ENCODE measurements at places on chromosomes 5 and 9. TPM values are rescaled to one million over a fixed set of nuclear protein-coding genes. Genes with fewer than 3 reads are reported as not detected.
A peak's percentile ranks its signal among the peaks of the same experiment; 100 is the strongest.

DNA sequence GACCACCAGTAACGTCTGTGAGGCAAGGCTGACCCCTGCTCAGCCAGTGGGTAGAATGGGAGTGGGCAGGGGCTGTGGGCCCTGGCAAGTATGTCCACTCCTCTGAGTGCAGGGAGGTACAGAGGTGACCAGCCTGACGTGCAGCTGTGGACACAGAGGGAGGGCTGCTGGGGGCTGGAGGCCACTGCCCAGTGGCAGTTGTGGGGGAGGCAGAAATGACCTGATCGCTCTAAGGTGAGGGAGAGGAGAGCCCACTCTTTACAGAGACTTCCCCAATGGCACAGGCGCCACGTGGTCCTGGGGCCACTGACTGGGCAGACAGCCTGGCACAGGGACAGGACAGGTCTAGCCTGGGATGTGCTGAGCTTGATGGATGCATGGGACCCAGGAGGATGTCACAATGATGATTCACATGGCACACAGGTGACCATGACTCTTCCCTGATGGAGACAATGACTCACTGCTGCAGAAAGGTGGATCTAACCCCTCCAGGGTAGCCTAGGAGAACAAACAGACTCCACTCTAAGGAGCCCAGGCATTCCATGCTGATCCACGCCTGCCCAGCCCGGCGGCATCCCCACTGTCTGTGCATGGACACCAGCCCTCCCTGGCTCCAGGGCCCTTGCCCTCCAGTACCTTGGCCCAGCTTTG, 7.7 kb downstream of the LPCAT1 start:
- no peaks in the 10 kb centered on the region for H3K4me1 ChIP-seq
- no peaks in the 10 kb centered on the region for H3K36me3 ChIP-seq
- peak; percentile 8 for DNase-seq
- no peaks in the 10 kb centered on the region for H3K27me3 ChIP-seq

- no peaks in the 10 kb centered on the region for H3K4me1 ChIP-seq
- no peak for DNase-seq
- H3K27ac ChIP-seq, result no peak overlapping the region
- peaks cover 73% of the 10 kb centered on the region for H3K36me3 ChIP-seq
- H3K27me3 ChIP-seq, result no peaks in the 10 kb centered on the region
- H3K4me3 ChIP-seq, result no peak overlapping the region
These were observed 56.5 kb downstream of the GPR107 start for GRCh38 chr9:130110166-130110565.

DNA sequence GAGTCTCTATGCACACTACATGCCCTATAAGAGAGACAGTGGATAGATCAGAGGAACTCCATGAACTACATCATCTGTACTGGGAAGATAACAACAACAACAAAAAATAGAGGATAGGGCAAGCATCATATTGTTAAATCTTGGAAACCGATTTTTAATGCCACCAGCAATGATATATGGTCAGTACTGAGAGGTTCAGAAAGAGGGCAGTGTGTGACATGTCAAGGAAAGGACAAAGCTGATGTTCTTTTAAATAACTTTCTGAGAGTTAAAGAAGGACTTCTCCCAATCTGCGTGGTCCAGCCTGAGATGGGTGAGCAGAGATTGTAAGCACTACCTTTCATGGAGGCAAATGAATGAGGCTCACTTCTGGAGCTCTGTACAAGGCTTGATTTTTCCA, 62.0 kb upstream of the PHF24 start:
- H3K36me3 ChIP-seq, result no peaks in the 10 kb centered on the region
- no peak overlapping the region for H3K4me3 ChIP-seq
- no peak overlapping the region for H3K27ac ChIP-seq
- peaks cover 15% of the 10 kb centered on the region for H3K27me3 ChIP-seq

Gene ZBTB5
- 6.0 TPM for total RNA-seq

- peaks cover 65% of the 10 kb centered on the region for H3K27me3 ChIP-seq
- H3K27ac ChIP-seq, result peak within 1 kb of the TSS; percentile 41
- H3K4me1 ChIP-seq, result peaks cover 7% of the 10 kb centered on the region
- no peaks in the 10 kb centered on the region for H3K36me3 ChIP-seq
- DNase-seq, result peak; percentile 76
These were observed at the start of gene N4BP3 for GRCh38 chr5:178113141-178113787. Gene N4BP3, plus strand, starts transcription at chr5:178113532. Its CDS starts 6,052 bp downstream, at chr5:178119584.

DNA sequence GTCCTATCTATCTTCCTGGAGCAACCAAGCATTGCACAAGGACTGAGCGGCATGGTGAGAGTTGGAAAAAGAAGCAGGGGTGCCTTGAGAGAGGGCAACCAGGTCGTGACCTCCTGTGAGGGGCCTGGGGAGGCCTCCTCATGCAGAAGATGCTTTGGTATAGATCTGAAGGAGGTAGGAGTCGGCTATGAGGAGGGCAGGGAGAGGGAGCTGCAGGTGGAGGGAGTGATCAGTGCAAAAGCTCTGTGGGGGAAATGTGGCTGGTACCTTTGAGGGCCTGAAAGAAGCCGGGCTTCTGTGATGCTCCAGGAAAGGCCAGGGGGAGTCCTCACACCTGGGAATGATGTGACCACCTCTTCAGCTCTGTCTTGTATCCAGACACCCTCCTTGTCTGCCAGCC, 3.6 kb upstream of the SLC25A48 start:
- no peak overlapping the region for H3K4me3 ChIP-seq
- peaks cover 5% of the 10 kb centered on the region for H3K4me1 ChIP-seq
- H3K27me3 ChIP-seq, result peaks cover 3% of the 10 kb centered on the region
- DNase-seq, result no peak
- no peaks in the 10 kb centered on the region for H3K36me3 ChIP-seq

DNA sequence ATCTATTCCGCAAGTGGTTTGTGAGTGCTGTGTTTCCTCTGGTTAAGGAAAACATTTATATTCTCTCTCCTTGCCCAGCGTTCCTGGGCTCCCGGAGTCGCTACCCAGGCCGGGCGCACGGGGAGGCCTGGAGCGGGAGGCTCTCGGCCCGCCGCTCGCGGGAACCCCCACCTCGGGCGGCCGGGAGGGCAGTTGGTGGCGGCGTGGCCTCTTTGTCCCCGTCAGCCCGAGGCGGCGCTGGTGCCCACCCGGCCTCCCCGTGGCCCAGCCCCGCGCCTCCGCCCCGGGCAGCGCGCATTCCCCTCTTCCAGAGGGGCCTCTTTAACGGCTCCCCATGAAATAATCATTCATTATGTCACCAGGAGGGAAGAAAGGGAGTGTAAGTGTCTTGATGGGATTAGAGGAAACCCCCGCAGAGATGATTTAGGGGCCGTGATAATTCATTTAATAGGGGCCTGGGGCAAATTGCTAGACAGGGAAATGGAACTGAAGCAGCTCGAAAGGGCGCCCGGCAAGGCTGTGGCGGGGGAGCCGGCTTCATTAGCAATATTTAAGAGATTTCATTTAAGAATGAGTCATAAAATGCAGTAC, 181.9 kb upstream of the TBCA start:
- H3K4me3 ChIP-seq, result no peak overlapping the region
- H3K27me3 ChIP-seq, result peaks cover 15% of the 10 kb centered on the region
- DNase-seq, result no peak
- no peaks in the 10 kb centered on the region for H3K36me3 ChIP-seq
- H3K27ac ChIP-seq, result no peak overlapping the region

Gene SPINK5
- 0.18 TPM for total RNA-seq

Gene AQP7
- 8.6 TPM for total RNA-seq

GRCh38 chr5:146052780-146053179, 52.6 kb downstream of the PLAC8L1 start:
- H3K27me3 ChIP-seq, result peaks cover 4% of the 10 kb centered on the region
- no peaks in the 10 kb centered on the region for H3K36me3 ChIP-seq
- H3K4me1 ChIP-seq, result no peaks in the 10 kb centered on the region
- H3K27ac ChIP-seq, result no peak overlapping the region

Gene ANXA2R
- total RNA-seq, result 0.69 TPM

Gene C5orf58
- not detected for total RNA-seq

Gene PCDHGA4
- total RNA-seq, result 2.2 TPM

DNA sequence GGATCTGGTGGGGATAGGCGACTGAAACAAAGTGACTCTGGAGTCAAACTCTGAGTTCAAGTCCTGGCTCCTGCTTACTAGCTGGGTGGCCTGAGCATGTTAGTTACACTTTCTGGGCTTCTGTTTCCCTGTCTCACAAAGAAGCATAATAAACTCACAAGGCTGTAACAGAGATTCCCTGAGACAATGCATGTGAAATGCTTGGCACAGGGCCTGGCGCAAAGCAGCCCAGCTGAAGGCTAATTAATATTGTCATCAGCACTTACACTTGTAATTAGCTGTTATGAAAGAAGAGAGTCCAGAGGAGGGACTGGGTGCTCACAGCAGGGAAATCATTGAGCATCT, 64.1 kb upstream of the SPOCK1 start:
- no peaks in the 10 kb centered on the region for H3K27me3 ChIP-seq
- H3K27ac ChIP-seq, result no peak overlapping the region
- H3K4me1 ChIP-seq, result no peaks in the 10 kb centered on the region
- no peak overlapping the region for H3K4me3 ChIP-seq

Gene ANKRD20A1
- 0.55 TPM for total RNA-seq

Gene TLE1
- 36.4 TPM for total RNA-seq

- no peak overlapping the region for H3K27ac ChIP-seq
- DNase-seq, result no peak
- H3K4me1 ChIP-seq, result no peaks in the 10 kb centered on the region
- H3K36me3 ChIP-seq, result no peaks in the 10 kb centered on the region
- H3K27me3 ChIP-seq, result no peaks in the 10 kb centered on the region
These were observed 394.0 kb upstream of the BRINP1 start for GRCh38 chr9:119763260-119763659.

Gene RNF183
- total RNA-seq, result not detected
